ENCODE measurements at places on chromosomes 5 and 9.
A peak's percentile ranks its signal among the peaks of the same experiment; 100 is the strongest.

- no peak for DNase-seq
- H3K27ac ChIP-seq = no peak overlapping the region
- no peaks in the 10 kb centered on the region for H3K36me3 ChIP-seq
- H3K27me3 ChIP-seq = no peaks in the 10 kb centered on the region
- no peaks in the 10 kb centered on the region for H3K4me1 ChIP-seq
These were observed 636.0 kb downstream of the NR2F1-AS1 start for GRCh38 chr5:92944903-92945604.

DNA sequence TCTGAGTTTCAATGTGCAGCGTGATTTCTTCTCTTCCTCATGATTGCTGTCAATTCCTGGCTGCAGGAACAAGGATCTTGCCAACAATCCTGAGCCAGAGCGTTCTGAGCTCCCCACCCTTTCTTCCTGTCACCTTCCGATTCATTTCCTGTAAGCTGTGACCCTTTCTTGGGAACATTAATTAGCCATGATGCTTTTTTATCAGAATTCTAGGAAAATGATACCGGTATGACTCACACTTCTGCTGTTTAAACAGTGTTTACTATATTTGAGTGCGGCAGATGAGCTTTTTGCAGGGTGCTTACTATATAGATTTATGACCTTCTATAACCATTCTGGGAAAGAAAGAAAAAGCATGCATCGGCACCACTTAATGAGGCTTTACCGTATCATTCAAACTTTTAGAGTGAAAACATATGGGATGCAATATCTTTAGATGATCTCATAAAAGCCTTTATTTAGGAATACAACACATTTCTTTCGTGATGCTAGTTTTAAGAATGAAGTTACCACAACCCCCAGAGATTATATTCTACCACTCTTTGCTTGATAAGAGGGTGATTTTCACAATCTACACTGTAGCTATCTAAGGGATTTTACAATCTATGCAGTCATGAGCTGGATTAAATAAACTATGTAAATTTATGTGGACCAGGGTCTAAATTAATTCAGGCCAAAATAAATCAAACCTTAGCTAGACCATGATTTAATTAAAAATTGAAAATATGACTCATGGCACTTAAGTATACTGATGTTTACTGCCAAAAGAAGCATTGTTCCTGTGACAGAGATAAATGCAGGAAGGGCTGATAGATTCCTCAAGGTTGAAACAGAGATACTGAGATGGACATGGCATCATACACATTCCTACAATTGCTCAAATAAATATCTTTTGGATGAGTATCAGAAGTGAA, 38.0 kb upstream of the OSMR start:
- peaks cover 12% of the 10 kb centered on the region for H3K4me1 ChIP-seq
- no peak overlapping the region for H3K4me3 ChIP-seq

GRCh38 chr5:116629168-116629567, 54.5 kb upstream of the SEMA6A start:
- H3K27me3 ChIP-seq = no peaks in the 10 kb centered on the region
- no peaks in the 10 kb centered on the region for H3K36me3 ChIP-seq
- H3K4me1 ChIP-seq = peaks cover 5% of the 10 kb centered on the region
- no peak overlapping the region for H3K4me3 ChIP-seq
- no peak for DNase-seq

DNA sequence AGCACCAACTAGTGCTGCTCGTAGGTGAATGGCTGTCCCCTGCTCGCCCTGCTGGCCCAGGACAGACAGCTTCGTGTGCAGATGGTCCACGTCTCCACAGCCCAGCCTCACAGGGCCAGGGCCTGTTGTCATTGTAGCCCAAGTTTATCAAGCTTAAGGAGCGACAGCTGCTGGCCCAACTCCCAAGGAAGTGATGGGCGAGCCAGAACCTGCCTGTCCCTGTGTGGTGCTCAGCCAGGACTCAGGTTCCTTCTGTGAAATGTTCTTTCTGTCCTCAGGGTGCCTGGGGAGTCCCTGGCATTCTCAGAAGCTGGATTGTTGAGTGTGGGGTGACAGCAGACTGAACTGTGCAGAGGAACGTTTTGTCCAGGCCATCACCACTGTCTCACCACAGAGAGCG, 16.4 kb downstream of the TRIP13 start:
- no peaks in the 10 kb centered on the region for H3K27me3 ChIP-seq
- H3K36me3 ChIP-seq = no peaks in the 10 kb centered on the region
- no peak for DNase-seq
- no peaks in the 10 kb centered on the region for H3K4me1 ChIP-seq

DNA sequence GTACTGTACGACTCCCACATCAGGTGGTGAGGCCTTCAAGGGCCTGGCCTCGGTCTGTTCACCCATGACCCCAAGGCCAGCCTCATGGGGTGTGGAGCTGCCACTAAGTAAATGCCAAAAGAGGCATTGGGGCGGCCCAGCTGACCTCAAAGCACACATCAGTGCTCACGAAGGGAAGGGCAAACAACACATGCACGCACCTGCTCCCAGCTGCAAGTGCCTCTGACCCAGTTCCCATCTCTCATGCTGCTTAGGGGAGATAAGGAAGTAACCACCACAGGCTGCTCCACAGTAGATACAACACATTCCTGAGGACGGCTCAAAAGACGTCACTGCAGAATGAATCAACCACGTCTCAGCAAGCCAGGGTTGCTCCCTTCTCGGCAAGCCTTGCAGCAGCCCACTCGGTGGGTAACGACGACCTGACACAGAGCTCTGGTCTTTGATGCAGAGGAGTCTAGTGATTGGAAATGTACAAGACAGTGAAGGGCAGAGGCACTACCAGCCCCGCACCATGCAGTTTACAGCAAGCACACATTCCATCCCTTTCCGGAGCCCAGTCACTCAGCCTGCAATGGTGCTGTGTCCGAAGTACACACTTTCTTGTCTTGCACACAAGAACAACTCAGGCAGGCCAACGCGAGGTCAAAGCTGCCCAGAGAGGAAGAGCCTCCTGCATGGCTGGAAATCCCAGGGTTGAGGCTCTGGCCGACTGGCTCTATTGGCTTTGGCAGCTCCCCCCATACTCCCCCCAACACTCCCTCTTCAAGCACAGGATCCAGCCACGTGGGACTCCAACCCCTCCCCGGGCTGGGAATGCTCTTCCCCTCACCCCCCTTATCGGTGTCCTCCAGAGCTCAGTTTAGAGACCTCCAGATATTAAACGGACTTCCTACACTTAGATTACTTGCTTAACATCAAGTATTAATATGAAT, 31.8 kb downstream of the FABP6 start:
- no peaks in the 10 kb centered on the region for H3K36me3 ChIP-seq
- no peaks in the 10 kb centered on the region for H3K27me3 ChIP-seq
- H3K4me1 ChIP-seq = peaks cover 16% of the 10 kb centered on the region
- peak overlapping the region; percentile 73 for H3K27ac ChIP-seq

DNA sequence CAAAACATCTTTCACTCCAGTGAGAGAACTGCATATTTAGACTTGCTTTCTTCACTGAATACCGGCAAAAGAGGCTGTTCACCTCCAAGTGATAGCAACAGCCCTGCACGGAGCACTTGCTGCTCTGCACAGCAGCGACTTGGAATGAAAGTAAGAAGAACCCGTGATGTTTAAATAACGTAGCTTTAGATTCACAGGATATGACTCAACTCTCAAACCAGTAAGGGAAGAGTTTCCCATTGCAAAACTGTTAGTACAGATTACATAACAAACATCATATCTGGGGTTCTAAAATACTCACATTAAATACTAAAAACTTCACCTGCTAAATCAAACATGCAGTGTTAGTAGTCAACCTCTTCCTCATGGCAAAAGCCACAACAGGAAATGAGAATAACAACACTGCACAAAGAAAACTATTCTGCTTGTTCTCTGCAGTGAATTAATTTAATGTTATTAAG, 203.4 kb downstream of the MCTP1 start:
- H3K27ac ChIP-seq = peak overlapping the region; percentile 59
- H3K4me1 ChIP-seq = peaks cover 12% of the 10 kb centered on the region
- DNase-seq = peak; percentile 73
- no peaks in the 10 kb centered on the region for H3K27me3 ChIP-seq

GRCh38 chr9:32385152-32385884, 875 bp downstream of the ACO1 start:
- H3K36me3 ChIP-seq = no peaks in the 10 kb centered on the region
- H3K27me3 ChIP-seq = no peaks in the 10 kb centered on the region
- peaks cover 30% of the 10 kb centered on the region for H3K4me1 ChIP-seq
- DNase-seq = no peak
- H3K27ac ChIP-seq = peak overlapping the region; percentile 85
- H3K4me3 ChIP-seq = peak overlapping the region; percentile 94

GRCh38 chr5:135484674-135485086, 32.5 kb upstream of the TIFAB start:
- H3K27ac ChIP-seq = no peak overlapping the region
- H3K4me1 ChIP-seq = peaks cover 13% of the 10 kb centered on the region
- DNase-seq = no peak
- H3K4me3 ChIP-seq = no peak overlapping the region
